ENCODE measurements at places on chromosomes 5 and 9.

- DNase-seq: no peak
These were observed 43.0 kb downstream of the GNAQ start for GRCh38 chr9:77988630-77989029.

DNA sequence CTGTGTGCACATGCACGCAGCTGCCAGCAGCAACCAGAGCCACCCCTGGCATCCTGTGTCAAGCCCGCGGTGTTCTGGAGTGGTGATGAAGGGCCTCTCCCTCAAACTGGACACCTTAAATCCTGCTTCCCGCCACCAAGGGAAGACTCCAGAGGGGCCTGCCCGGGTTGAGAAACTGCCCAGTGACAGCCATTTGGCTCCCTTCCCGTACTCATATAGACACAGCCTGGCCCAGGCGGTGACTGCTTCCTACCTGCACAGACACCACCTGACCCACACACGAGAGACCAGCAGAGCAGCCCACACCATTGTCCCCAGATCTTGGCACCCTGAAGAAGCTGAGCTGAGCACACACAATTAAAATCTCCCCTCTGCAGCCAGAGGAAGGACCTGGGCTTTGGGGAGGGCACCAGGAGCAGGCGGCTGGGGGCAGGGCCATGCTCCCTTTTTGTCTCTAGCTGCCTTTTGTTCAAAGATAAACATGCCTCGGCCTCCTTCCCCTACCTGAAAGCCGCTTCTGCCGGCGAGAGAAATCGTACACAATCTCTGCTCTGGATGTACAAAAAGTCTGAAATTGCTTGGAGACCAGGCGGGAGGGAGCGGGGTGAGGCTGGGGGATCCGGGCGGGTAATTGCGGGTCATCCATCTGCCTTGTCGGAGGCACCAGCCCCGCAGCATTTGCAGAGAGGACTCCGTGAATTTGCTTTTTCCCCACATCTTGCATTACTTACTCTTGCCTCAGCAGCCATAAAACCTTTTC, 78.4 kb downstream of the TSPAN17 start:
- DNase-seq: no peak

DNA sequence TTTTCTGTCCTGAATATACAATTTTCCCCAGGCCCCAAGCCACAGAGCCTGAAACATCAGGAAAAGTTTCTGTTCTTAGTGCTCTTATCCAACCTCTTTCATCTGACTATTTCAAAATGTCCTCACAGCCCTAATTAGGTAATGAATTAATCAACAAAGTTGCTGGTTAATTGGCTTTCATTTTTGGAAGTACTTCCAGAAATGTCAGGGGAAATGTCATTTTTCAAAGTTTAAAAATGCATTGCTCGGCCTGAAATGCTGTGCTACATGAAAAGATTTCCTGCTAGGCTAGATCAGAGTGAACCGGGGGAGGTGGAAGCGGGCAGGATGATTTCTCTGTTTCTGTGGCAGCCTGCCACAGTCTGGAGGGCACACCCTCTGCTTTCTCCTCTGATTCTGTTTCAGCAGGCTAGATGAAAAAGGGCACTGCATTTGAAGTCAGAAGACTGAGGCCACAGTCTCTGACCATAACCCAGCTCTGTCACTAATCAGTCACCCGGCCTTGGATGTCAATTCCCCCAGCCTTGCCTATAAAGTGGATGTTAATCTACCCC, 55.9 kb upstream of the BARX1 start:
- DNase-seq: no peak

DNA sequence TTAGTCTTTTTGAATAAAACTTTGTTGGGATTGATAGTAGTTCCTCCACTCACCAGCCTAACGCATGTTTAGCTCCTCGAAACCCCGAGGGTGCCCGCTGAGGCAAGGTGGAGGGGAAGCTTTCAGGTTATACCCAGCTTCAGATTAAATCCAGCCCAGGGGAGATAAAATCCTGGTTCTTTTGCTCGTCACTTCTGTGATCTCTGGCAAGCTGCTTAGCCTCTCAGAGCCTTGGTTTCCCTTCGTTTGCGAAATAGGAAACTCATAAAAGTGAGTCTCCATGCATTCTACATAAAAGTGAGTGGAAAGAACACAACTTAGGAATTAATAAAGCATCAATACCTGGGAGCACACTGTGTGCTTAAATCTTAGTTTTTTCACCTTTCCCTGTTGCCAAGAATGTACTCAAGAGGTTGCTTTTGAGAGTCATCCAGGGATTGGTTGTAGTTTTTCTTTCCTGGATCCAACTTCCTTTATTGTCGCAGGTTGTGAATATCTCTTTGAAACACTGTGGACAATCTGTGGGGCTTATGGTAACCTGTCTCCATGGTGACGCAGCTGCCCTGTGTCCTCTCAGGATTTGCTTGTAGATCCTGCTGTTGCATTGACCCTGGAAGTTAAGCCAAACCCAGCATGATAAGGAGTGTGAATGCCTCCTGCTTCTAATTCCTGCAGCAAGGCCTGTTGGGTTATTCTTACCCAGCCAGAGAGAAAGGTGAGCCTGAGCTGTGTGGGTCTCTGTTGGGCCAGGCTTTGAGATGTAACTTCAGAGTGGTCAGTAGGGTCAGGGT, 2.0 kb downstream of the GALNT12 start:
- DNase-seq: no peak

DNA sequence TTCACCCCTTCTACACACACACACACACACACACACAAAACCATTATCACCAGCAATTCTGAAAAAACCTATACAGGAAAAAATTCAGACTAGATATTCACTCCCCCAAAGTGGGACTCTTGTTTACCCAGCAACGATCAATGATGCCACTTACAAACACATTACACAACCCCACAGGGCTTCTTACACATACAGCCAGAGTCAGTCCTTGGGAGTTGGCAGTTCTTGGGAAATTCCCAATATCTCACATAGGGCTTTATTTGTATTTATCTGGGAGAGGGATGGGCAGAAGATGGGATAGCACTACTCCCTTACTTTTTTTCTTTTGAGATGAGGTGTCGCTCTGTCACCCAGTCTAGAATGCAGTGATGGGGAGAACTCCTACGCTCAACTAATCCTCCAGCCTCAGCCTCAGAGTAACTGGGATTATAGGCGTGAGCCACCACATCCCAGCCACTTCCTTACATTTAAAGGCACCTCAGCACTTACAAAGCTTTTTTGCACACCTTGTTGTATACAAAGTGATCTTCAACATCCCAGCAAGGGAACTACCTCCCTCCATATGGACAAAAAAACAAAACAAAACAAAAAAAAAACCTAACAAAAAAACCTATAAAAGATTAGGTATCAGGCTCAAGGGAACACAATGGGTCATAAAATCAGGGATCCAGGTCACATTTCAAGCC, 168.4 kb downstream of the TSSK1B start:
- DNase-seq: no peak

- no peak for DNase-seq
These were observed 15.6 kb downstream of the TENT4A start for GRCh38 chr5:6728795-6729183.

DNA sequence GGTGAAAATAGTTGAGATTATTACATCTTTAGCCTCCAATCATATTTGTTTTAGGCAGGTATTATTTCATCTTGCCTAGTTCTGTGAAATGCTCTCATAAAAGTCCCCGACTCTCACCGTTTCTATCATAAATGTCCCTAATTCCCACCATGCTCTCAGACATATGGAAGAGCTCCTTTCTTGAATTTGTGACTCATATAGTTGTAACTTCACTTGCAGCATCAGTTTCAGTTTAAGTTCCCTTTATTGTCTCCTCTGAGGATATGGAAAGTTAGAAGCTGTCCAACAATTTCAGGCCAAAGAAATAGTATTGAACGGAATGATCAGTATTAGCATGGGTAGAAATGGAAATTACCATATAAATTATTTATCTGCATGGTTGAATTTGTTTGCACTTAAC, 187.5 kb upstream of the NR4A3 start:
- no peak for DNase-seq

DNA sequence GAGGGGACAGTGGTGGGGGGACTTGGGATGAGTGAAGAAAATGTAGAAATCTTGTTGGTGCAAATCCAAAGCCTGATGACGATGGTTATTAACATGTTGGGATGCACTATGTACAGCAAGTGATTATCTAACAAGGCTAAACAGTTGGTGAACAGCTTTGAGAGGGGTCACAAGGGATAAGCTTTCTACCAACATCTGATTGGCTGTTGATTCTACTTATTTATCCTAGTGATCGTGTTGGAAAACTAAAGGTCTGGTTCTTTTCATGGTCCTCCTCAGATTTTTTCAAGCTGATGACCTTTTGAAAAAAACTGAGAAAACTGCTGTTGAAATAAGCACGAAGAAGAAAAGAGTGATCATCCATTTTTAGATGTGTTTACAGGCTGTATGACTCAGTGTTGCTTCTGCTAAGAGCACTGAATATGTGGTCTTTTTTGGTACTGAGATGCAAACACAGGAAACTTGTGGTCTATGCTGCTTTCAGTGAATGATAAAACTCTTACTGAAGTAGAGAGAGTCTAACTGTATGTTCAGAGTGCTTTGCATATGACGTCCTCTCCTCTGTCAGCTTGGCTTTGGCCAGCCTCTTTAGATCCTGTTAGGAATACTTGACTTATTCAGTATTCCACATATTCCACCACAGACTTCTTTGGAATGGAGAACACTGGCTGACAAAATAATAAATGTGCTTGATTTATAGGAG, 174.8 kb downstream of the SLF1 start:
- DNase-seq: no peak

DNA sequence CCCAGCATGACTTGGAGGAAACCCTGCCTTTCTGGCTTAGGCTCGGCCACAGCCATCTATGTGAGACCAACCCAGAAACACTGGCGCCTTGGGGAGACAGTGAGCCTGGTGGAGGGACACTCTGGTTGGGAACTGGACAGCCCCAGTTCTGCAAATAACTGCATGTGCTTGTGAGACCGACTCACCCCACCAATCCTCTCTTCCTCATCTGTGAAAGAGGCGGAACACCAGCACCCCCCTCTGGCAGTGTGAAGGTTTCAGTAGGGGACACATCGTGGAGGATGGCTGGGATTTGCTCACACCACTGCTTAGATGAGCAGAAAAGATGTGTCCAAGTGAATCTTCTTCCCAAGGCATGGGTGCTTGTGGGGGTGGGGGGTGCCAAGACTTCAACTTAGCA, 43.4 kb upstream of the N4BP3 start:
- DNase-seq: no peak

GRCh38 chr5:158064334-158065123, 205.6 kb upstream of the CLINT1 start:
- no peak for DNase-seq

GRCh38 chr9:6667633-6668280, 22.2 kb upstream of the GLDC start:
- DNase-seq: no peak

GRCh38 chr9:75893106-75893505, 2.6 kb downstream of the PCSK5 start:
- no peak for DNase-seq

DNA sequence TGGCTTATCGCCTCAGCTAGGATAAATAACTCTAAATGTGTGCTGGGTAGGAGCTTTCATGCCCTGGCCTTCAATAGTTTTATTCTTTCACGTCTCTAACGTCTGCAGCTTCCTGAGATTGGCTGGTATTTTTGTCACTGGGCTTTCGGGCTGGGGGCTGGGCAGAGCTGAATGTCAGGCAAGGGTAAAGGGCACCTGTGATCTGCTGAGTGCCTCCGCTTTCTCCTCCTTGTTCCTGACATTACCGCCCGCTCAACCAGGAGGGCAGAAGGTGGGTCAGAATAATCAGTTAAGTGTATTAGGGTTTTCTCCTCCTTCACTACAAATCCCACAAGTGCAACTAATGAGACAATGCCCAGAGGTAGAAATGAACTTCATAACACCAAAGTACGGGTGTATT, 216.6 kb downstream of the TSSK1B start:
- no peak for DNase-seq

GRCh38 chr5:65171645-65172044, 310.1 kb downstream of the ADAMTS6 start:
- DNase-seq: no peak

DNA sequence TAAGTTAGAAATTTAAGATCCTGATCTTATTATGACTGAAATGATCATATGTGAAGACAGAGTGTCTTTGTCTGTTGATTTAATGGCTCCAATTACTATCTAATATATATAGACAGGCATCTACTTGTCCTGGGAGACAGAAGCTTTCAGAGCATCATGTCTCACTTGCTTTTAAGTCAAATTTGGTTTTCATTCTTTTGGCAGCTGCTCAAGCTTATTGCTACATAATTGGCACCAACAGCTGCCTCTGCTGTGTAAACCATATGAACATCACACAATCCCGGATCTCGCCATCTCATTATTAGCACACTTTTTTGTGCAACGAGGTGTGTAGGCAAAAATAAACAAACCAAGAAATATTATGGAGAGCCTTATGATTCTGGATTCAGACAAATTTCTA, 1717.9 kb downstream of the EFNA5 start:
- no peak for DNase-seq

DNA sequence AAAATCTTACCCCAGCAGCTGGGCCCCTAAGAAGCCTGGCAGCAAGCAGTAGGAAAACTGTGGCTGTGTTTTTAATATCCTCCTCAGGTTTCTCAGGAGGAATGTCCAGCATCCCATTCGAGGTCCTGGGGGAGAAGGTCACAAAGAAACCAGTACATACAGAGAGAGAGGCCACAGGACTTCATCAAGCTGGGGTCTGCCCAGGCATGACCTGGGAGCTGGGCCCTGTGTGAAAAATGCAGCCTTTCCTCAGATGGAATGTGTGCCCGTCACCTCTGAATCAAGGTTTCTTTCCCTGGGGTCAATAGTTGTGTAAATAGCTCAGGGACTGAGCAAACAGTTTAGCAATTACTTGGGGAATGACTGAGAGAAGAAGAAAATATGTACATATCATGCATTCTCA, 33.9 kb upstream of the RAD23B start:
- DNase-seq: no peak

DNA sequence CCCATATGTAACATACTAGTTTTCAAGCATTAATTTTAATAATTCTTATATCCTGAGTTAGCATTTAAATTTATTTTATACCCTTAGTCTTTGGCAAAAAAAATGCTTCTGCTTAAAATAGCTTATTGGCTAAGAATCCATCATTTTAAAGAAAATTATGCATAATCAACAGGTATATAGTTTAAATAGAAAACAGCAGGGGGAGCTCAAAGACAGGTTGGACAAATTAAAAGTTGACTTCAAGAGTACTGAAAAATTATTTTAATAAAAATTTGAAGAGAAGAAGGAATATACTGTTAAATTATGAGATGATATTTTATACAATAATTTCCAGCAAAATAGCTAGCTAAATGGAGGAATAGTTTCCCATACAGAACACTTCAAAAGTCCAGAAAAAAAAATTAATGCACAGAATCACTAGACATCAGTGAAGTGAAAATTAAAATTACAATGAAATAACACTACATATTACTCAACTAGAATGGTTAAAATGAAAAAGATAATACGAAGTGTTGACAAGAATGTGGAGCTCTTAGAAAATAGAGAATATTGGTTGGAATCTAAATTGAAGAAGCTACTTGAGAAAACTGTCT, 387.1 kb downstream of the PDE4D start:
- no peak for DNase-seq

DNA sequence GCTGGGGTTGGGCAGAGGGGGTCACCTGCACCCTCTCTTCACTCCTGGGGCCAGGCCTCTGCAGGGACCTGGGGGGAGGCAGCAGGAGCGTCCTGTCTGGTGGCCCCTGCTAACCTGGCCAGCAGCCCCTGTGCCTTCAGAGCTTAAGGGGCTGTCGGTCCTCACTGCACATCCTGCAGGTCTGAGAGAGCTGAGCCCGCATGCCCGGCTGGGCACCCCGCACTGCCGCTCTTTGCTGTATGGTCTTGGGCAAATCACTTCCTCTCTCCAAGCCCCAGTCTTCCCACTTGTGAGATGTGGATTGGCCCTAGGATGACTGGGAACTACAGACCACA, 7.9 kb downstream of the FLT4 start:
- DNase-seq: no peak

Data from esophagus squamous epithelium (tissue), 5 donors.